Aorta (tissue), 5 donors: ENCODE measurements at places on chromosomes 12 and 14.

DNA sequence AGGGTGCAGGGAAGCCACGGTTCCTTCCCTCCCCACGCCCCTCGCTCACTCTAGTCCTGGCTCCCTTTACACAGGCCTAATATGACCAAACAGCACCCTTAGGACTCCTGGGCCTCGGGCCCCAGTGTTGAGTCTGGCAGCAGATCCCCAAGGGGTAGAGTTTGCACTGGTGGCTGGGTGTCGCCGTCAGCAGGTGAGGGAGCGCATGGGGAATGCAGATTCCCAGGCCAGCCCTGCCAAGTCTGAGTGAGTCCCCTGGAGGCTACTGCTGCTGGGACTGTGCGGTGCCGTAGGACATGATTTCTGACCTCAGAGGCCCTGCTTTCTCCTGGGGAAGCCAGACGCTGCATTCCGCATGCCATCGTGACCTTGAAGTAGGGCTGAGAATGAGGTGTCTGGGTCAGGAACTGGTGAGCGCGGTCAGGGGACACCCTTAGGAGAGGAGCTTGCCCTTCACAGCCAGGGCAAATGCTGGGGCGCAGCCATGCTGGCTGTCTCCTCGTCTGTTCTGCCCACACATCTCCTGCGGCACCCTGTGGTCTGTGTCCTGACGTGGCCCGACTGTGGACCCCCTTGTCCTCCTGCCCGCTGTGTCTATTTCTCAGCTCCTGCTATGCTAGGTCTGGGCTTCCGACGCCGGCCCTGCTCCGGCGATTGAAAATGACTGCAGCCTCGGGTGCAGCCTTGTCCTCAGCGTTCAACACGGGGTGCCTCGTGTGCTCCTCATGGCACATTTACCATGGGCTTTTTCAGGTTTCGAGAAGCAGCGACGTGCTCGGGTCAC is 37.6 kb upstream of the PRMT8 start:
- DNase-seq: no peak

DNA sequence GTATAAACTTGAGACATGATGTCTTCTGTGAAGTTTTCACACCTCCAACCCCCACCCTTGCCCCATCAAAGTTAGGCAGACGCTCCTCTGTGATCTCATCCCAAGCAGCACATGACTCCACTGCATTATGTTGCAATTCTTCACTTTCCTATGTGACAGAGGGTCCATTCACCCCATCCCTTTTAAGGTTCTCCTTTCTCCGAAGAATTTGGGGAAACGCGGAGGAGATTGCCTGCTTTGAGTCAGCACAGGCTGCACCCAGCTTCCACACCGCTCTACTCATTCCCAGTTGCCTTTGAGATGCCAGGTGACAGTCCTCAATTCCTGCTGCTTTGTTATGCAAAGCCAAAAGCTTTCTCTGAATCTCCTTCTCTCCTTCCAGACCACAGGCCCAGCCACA is 61.8 kb downstream of the PHLDA1 start:
- no peak for DNase-seq

DNA sequence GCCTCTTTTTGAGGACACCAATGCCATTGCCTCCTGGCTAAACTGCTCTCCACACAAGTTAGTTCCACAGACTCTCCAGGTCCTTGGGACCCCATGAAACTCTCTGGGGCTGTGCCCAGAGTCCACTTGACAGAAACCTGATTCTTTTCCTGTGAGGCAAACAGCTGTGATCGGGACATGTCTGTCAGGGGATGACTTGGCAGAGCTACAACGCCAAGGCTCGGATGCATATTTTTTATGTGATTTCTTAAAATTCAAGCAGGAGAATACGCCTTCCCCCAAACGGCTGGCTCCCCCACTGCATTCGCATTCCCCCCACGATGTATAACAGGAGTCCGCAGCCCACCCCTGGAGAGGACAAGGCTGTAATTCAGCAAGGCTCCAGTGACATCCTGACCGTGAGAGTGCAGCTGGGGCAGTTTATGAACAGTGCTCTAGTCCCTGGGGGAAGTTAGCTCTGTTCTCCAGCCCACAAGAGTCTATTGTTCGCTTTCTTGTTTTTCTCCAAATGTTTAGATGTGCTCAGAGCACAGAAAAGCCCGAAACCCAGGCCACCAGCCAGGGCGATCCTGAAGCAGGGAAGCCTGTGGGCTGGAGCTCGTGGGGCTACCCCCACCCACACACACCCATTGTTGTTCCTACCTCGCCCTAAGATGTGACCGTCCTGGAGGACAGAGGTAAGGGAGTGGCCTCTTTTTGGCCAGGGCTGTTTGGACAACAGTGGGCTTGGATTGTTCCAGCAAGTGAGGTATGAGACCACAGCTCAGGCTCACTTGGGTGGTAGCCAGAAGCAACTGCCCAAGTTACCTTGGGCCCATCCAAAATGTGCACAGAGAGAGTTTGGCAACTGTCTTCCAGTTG is 159.5 kb downstream of the ZFP36L1 start:
- DNase-seq: no peak

GRCh38 chr12:16325426-16325825 is 22.0 kb upstream of the MGST1 start:
- DNase-seq: no peak

- no peak for DNase-seq
Observed at GRCh38 chr14:45249856-45250575, 3.0 kb downstream of the MIS18BP1 start.

DNA sequence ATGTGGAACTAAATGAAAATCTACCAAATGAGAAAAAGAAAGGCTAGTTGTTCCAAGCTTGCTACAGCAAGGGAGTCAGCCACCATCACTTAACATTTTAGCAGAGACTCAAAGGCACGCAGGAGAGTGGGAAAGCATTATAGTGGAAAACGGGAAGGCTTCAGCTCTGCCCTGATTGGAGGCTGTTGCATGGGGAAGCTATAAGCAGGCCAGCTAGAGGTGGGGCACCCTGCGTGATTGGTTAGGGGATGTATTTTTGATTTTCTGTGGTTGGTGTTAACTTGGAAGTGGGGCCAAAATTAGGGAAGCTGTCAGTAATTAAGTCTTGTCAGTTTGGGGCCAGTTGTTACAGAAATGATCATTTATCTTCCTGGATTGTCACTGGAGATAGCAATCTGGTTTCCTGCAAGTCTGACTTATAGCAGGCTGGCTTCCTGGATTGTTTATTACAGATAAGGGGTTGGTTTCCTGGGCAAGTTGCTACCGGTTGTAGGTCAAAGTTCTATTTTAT is 93.9 kb downstream of the FAR2 start:
- DNase-seq: peak; percentile 44

- DNase-seq: no peak
Observed at GRCh38 chr12:15858353-15858752, 23.8 kb upstream of the STRAP start.

DNA sequence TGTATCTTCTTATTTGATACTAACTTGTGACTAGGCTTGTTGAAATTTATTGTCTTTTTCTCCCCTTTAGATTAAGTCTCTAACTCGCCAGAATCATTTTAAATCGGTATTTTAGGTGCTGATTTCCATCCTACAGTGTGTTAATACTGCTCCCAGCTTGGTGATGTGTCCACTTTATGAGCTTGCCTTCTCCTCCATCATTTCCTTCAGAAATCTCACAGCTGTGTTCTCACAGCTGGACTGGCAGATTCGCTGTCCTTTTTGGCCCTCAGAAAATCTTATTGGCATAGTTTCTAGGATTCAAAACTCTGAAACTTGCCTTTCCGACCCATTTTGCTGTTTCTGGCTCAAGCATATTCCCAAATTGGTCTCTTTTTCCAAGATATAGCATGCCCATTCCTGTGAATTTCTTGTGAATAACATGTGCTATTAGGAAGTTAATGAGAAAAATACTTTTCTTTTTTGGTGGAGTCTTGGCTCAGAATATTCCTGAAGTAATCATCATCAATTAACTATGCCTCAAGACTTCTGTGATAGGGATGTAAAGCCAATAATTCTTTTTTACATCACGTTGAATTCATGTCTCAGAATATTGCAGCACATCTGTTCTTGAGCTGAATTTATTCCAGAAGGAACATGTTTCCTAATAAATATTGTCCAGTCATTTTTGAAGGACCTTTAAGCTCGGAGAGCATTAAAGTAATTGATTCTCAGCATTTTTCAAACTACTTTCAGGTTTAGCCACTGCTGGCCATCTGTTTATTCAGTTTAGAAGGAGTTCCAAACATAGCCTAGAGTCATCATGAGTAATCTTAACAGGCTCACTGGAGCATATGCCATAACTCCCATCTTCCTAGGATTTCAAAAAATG is 50.0 kb upstream of the USP44 start:
- no peak for DNase-seq

GRCh38 chr14:89635615-89636014 is 218.6 kb upstream of the FOXN3 start:
- DNase-seq: no peak

DNA sequence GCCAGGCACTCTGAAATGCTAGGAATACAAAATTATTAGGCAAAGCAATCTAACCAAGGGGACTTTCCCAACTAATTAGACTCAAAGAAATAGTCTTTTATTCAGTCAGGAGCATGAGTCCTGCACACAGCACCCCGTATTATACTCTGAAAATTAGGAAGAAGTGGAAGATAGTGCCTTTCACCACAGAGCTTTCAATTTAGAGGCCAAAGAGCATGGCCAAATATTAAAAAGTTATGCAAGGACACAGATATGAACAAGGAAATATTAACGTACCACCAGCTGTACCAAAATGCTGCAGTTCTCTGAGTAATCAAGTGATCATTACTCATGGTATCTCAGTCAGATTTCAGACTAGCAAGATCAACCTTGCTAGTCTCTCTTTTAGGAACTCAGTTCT is 22.6 kb upstream of the MDM2 start:
- DNase-seq: no peak

DNA sequence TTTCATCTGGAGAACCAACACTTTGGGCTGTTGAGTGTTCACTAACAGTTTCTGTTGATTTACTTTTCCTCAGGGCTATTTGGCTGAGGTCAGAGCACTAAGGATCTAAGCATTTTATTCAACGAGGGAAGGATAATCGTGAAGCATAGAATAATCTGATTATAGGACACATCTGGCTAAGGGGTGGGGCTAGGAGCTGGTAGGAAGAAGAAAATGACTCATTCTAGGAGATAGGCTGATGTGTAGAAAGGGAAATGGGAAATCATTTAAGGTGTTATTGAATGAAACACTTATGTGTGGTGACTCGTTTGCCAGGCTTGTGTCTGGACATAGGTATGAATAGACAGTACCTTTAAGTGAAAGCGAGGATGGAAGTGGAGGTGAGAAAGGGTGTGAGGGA is 167.2 kb downstream of the ETNK1 start:
- DNase-seq: no peak

GRCh38 chr14:36356862-36357261 is 36.4 kb upstream of the MBIP start:
- DNase-seq: no peak

DNA sequence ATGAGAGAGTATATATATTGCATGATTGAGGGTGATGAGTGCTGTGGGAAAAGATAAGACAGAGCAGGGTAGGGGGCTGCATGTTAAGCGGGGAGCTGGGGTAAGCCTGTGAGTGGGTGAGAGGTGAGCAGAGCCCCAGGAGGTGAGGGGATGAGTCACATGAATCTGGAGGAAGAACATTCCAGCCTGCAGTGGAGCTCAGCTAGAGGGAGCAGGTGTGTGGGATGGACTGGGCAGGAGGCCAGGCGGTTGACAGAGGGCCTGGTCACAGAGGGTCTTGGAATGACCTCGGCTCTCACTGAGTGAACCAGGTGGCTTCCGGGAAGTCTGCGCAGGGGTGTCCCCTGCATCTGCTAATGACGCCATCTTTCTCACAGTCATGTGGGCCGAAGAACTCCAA is 44.4 kb downstream of the GIT2 start:
- no peak for DNase-seq

GRCh38 chr12:24378548-24379407 is 429.3 kb upstream of the SOX5 start:
- no peak for DNase-seq

DNA sequence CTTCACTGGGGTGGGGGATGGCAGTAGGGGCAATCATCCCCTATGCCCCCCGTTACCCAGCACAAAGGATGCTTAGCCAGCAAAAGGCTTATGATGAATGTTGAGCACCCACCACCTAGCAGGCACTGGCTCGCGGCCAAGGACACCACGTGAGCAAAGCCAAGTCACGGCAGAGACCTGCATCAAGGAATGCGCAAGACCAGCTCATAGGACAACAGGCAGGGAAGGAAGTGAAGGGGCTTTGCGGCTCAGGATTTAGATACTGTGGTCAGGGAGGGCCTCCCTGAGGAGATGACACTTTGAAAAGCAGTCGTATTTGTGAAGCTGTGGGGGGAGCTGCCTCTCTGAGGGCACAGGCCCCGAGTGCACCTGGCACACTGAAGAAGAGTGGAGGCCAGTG is 32.8 kb downstream of the SH2B3 start:
- peak; percentile 75 for DNase-seq

- no peak for DNase-seq
Observed at GRCh38 chr12:76562130-76562529, 2.6 kb upstream of the OSBPL8 start.

GRCh38 chr14:70816525-70816924 is 7.2 kb upstream of the MAP3K9 start:
- DNase-seq: no peak

- no peak for DNase-seq
Observed at GRCh38 chr14:89331398-89331797, 85.6 kb downstream of the FOXN3 start.

- DNase-seq: peak; percentile 71
Observed at GRCh38 chr12:69415471-69416275, 54.5 kb upstream of the FRS2 start.

DNA sequence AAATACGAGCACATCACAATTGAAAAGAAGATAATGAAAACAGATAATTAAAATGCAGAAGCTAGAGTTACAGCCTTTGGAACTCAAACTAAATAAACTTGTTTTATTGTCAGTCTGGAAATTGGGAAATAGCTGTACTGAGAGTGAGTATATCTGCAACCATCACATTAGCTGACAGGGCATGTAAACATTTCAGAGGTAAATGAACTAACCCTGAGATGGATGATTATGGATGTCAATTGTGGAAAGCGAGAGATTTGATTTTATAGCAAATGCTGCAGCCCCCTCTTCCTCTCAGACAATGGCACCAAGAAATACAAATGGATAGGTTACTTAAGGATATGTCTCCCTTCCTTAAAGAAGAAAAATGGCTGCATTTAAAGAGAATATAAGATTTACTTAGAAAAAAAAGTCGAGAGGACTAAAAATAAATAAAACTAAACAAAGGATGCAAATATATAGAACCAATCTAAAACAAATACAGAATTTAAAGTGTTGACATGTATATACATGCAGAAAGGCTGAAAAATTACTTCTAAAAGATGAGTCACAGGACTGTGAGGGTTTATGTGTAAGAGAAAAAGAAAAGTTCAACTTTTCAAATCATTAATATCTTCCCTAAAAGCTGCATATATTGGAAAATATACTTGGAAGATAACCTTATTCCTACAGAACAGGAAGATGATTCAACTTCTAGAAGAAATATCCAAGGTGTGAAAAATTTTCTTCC is 120.3 kb upstream of the FLRT2 start:
- no peak for DNase-seq

GRCh38 chr14:69468949-69469348 is 15.6 kb upstream of the PLEKHD1 start:
- no peak for DNase-seq
